ENCODE measurements at places on chromosomes 5 and 9.

GRCh38 chr9:107336718-107337360 is 53.8 kb downstream of the RAD23B start:
- no peak for DNase-seq

- DNase-seq = no peak
Observed at GRCh38 chr9:105039175-105039799, 111.3 kb upstream of the ABCA1 start.

DNA sequence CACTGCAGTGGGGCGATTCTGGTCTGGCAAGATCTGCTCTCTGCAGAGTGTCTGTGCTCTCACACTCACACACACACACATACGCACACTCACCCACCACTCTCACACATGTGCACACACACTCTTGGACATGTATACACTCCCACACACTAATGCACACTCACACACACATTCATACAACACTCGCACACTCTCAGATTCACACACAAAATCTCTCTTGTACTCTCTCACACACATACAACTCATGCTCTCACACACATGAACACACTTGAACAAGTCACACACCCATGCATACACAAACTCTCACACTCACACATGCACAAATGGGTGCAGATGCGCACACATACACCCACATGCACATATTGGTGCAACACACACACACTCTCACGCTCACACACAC is 31.7 kb downstream of the TMEM174 start:
- DNase-seq = no peak

- DNase-seq = no peak
Observed at GRCh38 chr9:90032296-90033027, 427.6 kb downstream of the GADD45G start.

DNA sequence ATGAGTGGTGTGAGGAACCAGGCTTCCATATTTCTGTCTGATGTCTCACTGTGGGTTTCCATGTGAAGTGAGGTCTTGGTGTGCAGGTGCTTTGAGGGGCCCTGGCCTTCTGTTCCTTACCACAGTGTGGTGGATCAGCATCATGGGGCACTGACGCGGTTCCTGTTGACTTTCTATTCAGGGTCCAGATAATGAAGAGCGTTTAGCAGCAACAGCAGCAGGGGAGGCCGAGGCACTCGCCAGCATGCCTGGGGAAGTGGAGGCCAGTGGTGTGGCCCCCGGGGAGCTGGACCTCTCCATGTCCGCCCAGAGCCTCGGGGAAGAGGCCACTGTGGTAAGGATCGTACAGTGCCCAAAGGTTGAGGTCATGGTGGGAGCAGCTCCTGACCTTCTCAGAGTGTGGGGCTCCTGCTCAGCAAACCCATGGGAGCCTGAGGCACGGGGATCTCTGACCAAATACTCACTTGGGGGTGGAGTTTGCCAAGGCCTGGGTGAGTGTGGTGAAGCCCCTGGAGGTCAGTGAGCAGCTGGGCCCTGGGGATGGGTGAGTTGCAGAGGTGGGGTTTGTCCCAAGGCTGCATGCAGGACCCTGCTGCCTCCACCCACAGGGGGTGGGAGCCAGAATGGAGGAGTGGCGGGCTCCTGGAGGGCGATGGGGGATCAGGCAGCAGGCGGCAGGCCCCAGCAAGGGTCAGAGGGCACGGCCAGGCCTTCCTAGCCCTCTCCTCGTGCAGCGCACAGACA is 61.2 kb downstream of the COL15A1 start:
- DNase-seq = no peak

- no peak for DNase-seq
Observed at GRCh38 chr5:60161340-60161934, 267.9 kb upstream of the PDE4D start.
